ENCODE measurements at places on chromosomes 3 and 15.
A peak's percentile ranks its signal among the peaks of the same experiment; 100 is the strongest.

- DNase-seq = peak; percentile 23
These were observed at the start of gene RHCG for GRCh38 chr15:89496155-89497098. Gene RHCG (minus strand): TSS chr15:89496583. CDS start chr15:89496544, 39 bp downstream.

DNA sequence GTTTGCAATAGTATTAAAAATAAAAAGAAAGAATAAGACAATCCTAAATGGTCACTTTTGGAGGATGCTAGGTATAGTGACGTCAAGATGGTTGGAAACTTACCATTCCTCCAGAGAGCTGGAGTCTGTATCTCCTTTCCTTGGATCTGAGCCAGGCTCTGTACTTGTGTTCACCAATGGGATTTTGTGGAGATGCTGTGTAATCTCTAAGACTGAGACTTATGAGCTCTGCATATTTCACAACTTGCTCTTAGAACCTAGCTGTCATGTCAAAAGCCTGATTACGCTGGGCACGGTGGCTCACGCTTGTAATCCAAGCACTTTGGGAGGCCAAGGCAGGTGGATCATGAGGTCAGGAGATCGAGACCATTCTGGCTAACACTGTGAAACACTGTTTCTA lies 126.8 kb upstream of the CLSTN2 start:
- DNase-seq = no peak

GRCh38 chr15:31261266-31262142 lies 65.1 kb upstream of the KLF13 start:
- no peak for DNase-seq

GRCh38 chr3:154753101-154753500 lies 323.1 kb upstream of the GPR149 start:
- no peak for DNase-seq

DNA sequence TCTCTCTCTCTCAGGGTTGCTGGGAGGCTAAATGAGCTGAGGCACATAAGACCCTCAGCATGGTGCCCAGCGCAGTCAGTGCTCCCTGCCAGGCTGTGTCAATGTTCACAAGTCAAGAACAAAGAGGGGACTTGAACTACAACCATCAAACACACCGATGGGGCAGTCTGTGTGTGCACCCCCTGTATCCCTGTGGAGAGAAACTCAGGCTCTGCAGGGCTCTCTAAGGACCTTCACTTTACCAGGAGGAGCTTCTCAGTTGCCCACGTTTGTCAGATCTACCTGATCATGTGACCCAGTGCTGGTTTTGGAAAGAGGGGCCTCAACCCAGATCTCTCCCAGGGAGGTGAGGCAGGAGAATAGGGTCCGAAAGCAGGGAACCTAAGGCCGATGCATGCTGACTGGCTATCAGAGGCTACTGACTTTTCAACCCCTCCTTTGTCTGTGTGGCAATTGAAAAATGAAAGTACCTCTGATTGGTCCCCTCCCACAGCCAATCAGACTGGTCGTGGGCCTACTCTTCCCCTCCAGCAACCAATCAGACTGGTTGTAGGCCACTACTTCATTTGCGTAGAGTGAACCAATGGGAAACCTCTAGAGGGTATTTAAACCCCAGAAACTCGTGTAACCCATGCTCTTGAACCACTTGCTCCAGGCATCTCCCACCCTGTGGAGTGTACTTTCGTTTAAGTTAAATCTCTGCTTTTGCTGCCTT lies 34.0 kb downstream of the RHCG start:
- no peak for DNase-seq

DNA sequence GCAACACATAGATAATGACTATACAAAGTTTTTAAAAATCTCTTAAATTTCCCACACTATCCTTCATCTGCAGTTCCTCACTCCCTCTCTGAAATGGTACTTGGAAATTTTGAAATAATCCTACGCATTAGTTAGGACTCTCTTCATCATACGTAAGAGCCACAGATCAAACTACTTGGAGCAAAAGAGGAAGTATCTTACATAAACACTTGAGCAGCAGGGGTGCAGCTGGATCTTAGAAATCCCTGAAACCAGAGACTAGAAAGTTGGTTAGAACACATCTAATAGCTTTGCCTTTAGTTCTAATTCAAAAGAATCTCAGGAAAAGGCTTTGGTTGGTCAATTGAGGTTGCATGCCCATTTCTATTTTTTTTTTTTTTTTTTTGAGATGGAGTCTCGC lies 38.8 kb upstream of the ZNF445 start:
- no peak for DNase-seq

- DNase-seq = peak; percentile 7
These were observed at the start of gene FGF12 for GRCh38 chr3:192727032-192727847. Gene FGF12 (minus strand): TSS chr3:192727541.

DNA sequence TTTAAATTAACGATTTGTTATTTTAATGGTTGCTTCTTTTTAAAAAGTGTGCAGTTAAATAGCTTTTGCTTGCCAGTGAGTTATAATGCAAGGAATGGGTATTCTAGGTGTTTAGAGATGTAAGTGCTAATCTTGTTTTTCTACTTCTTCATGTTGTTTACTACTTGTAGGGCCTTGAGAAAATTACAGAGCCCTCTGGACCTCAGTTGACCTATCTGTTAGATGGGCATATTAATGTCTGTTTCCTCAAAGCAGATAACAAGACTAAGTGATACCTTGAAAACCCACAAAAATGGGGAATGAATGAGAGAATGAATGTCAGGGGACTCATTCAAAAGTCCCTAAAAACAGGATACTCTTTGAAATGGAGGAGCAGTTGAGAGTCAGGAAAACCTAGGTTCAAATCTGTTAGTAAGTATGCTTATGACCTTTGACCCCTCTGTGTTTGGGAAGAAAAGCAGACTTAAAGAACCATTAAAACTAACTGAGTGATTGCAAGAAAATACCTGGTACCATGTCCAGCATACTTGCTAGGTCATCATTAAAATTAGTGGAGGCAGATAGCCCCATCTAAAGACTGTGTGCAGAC lies 419.5 kb downstream of the EDEM1 start:
- no peak for DNase-seq

- DNase-seq = no peak
These were observed 20.7 kb upstream of the CTNNB1 start for GRCh38 chr3:41178576-41178975.

- no peak for DNase-seq
These were observed 412.7 kb downstream of the ERC2 start for GRCh38 chr3:56055546-56055945.

DNA sequence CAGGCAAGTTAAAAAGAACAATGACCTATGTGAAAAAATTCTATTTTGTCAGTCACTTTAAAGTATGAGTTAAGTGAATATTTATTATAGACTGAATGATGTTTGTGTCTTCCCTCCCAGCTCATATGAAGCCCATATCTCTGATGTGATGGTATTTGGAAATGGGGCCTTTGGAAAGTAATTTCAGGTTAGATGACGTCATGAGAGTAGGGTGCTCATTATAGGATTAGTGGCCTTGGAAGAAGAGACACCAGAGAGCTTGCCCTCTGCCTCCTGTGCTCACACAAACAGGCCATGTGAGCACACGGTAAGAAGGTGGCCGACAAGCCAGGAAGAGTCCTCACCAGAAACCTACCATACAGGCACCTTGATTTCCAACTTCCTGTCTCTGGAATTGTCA lies 138.8 kb upstream of the TNIK start:
- DNase-seq = no peak

DNA sequence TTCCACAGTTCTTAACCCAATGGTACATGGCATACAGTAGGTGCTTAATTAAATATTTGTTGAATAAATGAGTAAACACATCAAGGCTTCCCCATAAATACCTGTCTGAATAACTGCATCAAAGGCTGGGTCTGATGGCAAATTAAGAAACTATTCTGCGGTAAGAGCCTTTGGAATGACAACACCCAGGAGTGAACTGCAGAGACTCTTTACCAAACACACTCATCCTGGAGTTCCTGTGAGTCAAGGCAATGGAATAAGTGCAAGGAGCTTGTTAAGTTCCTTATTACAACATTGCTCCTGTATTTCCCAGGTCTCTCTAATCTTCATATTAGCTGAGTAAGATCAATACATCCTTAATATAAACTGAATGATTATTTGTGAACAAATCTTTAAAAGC lies 119.9 kb upstream of the STT3B start:
- DNase-seq = no peak

Measured in activated CD4-positive, alpha-beta T cell treated with anti-CD3 and anti-CD28 coated beads, Interleukin-2, amount 50 U/mL, for 48 hours (primary cell).